ENCODE measurements at places on chromosomes 1 and 21.

DNA sequence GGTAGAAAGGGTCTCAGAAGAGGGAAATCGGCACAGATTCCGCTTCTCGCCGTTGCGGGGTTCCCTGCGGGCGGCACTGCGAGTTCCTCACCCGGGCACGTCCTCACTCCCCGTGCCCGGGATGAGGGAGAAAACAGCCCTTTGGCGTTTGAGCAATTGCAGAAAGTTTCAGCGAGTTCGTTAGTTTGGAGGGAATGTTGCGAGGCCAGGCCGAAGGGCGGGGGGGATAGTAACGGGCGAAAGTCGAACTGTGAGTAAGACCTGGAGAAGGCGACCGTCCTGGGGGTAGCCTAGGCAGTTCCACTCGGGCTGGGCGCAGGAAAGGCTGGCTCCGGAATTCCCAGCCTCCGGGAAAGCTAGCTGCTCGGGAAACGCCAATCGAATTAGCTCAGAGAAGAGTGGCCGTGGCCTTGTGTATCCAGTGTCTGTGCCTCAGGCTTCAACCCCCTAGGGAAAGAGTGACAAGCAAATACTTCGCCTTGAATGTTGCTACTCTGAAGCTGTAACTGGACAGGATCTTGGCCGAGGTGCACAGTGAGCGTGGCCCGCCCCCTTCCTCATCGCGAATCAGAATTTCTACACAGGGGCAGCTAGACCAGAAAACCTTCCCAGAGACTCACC is 787 bp downstream of the PTGFR start:
- no peak for DNase-seq

DNA sequence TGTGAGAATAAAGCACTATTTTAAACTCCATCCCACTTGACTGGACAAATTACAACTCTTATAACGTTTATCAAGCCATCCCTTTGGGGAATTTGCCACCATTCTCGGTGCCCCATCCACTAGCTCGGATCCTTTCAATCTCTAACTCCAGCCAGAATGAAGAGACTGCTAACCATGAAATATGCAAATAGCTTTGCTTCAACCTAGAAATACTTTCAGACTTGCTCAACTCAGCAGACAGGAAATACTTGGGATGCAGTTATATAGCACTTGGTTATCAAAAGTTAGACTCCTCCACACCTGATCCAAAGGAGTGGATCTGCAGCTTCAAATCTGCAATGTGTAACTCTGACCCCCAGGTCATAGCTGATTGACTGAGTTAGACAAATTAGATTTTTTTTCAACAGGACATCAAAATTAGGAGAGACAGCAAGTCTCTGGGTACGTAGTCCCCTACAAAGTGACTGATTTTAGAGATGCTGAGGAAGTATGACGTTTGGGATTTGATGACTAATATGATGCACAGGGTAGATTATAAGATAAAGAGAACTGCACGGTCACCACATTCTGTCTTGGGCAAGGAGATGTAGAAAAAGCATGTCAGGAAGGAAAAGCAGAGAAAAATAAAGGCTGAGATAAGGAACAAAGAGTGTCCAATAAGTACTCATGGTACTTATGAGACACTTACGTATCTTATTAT is 496.0 kb downstream of the AGBL4 start:
- DNase-seq = no peak

- DNase-seq = no peak
These were observed 3.1 kb downstream of the PRKAB2 start for GRCh38 chr1:147169171-147169570.

DNA sequence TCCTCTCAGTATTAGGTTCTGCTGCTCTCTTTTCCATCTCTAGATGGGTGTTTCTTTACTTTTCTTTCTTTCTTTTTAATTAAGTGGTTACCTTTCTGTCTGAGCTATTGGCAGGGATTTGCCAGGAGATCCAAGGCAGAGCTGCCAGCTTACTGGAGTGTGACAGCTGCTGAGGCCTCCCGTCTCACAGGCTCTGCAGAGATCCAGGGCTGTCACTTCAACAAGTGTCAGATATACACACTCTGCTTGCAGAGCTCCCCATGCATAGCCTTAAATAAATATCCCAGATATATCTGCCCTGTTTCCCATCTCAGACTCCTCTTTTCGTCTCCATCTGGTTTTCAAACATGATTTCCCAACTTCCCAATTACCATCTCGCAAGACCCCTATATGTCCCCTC is 124.3 kb downstream of the NOS1AP start:
- no peak for DNase-seq

DNA sequence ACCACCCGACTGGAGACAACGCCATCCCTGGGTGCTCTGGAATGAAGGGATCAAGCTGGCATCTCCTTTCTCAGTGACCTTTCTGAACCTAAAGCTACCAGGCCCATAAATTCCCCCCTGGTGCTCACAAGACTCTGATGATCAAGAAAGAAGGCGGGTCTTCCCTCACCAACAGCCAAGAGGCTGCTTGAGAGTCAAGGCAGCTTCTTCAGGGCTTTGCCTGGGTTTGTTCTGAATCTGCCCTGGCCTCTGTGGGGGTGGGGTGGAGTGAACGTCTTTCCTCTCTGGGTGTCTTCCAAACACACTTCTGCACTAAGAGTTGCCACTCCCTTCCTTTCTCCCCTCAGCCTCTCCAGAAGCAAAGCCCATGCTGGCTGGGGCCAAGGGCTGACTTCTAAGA is 36.1 kb downstream of the CD247 start:
- DNase-seq = no peak

GRCh38 chr1:155051342-155051776 is 243 bp downstream of the ADAM15 start:
- DNase-seq = no peak

GRCh38 chr1:22184892-22185612 is 42.2 kb upstream of the WNT4 start:
- no peak for DNase-seq

GRCh38 chr1:240813720-240814119 is 201.8 kb upstream of the GREM2 start:
- no peak for DNase-seq

DNA sequence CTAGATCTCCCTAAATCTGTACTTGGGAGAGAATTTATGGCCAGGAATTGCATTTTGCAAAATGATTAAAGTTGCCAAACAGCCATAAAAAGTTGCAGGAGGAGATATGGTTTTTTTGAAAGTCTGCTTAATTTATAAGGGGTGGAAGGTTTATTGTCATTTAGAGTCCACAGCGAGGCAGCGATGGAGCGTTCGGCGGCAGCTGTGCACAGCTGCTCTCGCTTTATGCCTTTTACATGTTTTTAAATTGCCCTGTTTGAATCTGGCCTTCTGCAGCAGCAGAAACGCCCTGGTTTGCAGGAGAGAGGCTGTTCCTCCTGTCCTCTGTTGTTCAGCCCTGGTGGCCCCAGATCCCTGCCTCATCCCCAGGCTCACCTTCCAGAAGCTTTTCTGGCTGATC is 144.9 kb upstream of the POU3F1 start:
- no peak for DNase-seq

DNA sequence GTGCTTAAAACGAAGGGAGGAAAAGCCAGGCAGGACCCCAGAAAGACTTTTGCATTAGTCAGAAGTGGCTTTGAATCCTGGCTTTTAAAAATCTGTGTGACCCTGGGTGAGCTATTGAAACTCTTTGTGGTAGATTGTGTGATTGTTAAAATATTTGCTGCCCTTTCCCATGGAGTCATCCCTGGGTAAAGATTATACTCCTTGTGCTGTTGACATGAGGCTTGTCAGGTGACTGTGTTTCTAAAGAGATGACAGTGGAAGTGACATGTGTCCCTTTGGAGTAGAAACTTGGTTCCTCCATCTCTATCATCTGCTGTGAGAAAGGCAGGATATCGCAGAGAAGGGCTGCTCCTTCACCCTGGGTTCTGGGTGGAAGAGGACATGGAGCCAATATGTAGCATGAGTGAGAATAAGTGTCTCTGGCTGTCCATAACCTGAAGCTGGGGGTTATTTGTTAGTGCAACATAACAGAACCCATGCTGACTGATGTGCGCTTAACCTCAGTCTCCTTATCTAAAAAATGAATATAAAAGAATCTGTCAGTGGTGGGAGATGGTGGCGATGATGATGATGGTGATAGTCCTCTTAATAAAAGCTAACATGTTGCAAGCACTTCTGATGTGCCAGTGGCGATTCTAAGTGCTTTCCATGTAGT is 187.6 kb downstream of the RHOU start:
- no peak for DNase-seq

GRCh38 chr1:180912801-180913565 is at the start of gene KIAA1614:
KIAA1614 (plus strand) TSS chr1:180912897; CDS start chr1:180913244, 347 bp downstream.
- no peak for DNase-seq

- no peak for DNase-seq
These were observed 155.2 kb upstream of the KAZN start for GRCh38 chr1:14443164-14443787.

DNA sequence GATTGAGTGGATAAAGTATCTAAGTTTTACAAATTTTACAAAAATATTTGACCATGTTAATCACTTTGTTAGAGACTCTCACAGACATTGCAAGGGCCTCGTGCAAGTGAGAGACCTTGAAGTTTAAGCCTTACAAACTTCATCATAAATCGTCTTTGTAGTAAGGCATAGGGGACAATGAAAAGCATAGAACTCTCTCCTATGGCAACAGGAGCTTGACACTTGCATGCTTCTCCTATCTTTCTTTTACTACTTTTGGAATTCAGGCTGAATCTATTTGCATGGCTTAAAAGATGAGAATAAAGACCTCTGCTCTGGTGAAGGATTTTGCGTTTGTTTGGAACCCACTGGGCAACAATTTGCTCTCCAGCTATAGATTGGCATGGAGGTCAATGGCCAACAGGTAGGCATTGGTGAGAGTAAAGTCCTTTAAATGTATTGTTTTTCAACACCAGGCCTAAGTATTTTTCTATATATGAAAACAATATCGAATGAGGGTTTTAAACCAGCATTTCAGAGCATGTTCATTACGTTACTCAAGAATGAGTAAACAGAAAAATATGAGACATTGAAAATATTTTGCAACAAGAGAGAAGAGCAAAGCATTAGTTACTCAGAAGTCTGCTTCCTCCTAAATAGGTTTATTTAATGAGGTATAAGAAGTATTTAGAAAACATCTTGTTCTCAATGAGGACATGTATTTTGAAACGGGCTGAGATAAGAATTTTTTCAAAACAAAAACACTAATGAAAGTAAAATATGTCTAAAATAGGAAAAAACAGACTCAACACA is 192.2 kb downstream of the TGFB2 start:
- DNase-seq = no peak

DNA sequence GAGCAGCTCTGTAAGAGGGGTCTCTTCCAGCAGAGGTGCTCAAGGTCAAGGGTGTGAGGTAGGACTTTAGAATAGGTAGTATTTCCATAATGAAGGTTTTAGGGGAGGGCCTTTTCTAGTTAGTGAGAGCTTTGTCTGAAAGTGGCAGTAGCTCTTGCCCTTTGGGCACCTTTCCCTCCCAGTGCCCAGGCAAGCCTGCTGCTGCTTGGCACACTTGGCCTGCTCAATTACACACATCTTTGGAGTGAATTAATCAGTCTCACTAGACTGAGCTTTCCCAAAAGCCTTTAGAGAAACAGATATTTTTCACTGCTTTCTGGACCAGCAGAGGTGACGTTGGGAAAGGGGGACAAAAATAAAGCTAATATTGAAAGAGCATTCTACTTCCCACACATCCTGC is 48.0 kb downstream of the MAB21L3 start:
- DNase-seq = no peak

DNA sequence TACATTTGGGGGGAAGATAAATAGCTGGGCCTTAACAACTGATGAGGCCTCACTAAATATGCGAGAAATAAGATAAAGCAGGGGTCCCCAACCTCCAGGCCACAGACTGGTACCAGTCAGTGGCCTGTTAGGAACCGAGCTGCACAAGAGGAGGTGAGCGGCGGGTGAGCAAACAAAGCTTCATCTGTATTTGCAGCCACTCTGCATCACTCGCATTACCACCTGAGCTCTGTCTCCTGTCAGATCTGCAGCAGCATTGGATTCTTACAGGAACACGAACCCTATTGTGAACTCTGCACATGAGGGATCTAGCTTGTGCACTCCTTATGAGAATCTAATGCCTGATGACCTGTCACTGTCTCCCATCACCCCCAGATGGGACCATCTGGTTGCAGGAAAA is 5.2 kb upstream of the PAXBP1 start:
- no peak for DNase-seq

DNA sequence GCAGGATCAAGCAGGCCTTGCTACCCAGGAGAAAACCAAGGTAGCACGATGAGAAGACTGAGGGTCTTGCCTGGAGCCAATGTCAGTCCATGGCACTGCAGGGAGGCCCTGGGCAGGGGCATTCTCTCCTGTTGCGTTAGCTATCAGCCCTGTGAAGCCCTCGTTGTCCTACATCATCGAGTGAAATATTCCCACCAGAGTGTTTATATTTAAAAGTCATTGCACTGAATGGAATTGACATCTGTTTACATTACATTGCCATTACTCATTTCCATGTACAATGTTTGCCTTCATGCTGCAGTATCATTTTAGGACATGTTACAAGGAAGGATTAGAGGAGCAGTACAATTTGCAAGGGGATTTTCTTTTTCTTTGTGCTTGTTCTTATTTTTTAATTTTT is 243.9 kb downstream of the KAZN start:
- DNase-seq = no peak

GRCh38 chr1:87106144-87106543 is 191.7 kb downstream of the HS2ST1 start:
- no peak for DNase-seq

GRCh38 chr1:113858418-113858817 is 13.1 kb downstream of the PTPN22 start:
- no peak for DNase-seq

- DNase-seq = no peak
These were observed 32.9 kb downstream of the MFSD2A start for GRCh38 chr1:39987869-39988268.

DNA sequence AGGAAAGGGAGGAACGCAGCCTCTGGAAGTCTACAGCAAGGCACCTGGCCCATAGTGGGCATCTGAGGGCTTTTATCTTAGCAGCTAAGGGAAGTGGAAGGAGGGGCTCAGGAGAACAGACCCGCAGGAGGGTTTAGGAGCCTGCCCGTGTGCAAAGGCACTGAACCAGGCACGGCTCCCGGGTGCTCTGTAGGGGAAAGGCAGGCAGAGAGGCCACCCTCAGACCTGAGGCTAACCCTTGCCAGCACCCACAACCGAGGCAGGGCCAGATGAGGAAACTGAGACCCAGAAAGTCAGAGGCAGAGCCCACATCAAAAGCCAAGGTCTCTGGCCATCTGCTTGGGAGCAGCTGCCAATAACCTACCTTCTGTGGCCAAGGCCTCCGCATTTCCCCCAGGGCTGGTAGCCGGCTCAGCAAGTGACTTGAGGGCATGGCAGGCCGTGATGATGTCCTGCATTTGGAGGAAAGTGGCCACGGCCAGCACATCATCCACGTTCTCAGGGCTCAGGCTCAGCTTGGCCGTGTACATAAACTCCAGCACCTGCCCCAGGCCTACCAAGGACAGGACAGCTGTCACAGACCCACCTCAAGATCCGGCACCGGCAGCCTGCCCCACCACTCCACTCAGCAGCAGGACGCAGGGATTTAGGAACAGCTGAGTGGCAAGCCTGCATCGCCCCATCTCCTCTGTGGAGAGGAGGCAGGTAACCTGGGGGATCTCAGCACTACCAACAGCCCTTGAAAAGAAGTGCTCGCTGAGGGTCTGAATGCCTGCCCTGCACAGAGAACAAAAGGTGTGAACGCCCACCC is 29.1 kb downstream of the ZBTB17 start:
- no peak for DNase-seq

GRCh38 chr1:248348475-248348874 is at the start of gene OR14C36:
OR14C36 (plus strand) TSS chr1:248348775; CDS start chr1:248348775, 0 bp downstream.
- DNase-seq = no peak

- no peak for DNase-seq
These were observed 38.2 kb upstream of the WASF2 start for GRCh38 chr1:27527890-27528817.

Data from stimulated activated CD8-positive, alpha-beta memory T cell treated with anti-CD3 and anti-CD28 coated beads, Interleukin-4, amount 100 ng/mL, for 1 hour (primary cell).